ENCODE measurements at places on chromosomes 1 and 21.
A peak's percentile ranks its signal among the peaks of the same experiment; 100 is the strongest.

- peak; percentile 87 for DNase-seq
Measured at GRCh38 chr1:153687346-153688125, 9.0 kb downstream of the NPR1 start.

- DNase-seq = no peak
Measured at GRCh38 chr1:196661345-196661744, 9.5 kb downstream of the CFH start.

DNA sequence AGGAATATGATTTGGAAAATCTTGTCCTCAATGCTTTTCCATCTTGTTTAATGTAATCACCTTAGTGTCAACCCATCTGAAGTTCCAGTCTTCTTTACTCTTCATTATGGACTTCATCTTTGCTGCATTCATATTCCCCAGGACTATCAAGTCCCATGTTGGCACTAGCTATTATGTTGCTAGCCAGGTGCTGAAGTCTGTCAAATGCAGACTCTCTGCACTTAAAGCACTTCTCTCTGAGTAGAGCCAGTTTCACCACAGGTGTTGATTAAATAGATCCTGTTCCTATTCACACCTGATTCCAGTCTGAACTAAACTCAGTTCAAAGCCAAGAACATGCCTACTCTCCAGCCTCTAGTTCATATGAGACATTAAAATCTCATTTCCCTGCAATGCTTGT, 75.0 kb upstream of the PKN2 start:
- no peak for DNase-seq

DNA sequence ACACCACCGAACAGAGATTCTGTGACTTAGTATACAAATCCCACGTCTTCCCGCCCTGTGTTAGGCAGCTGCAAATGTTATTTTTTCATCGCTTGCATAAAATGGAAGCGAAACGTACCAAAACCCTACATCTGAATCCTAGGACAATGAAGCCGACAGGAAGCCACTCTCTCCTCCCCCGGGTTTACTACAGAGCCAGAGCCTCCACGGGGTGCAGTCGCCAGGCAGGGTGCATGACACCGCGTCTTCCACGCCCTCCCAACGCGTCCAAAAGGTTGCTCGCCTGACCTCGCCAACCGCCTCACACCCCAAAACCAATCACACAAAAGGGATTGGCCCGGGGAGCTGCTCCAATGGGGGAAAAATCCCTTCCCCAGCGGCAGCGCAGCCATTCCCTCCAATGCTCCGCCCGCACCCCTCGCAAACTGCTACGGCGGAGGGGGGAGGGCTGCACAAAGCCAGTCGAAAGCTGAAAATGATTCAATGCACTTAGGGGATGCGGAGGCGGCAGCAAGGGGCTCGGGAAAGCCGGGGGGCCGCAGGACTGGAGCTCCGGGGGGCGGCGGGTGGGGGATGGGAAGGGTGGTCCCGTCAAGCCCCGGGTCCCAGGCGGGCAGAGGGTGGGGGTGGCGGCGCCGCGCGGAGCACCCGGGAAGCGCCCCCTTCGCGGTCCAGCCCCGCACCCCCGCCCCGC, 701 bp downstream of the CEP170 start:
- peak; percentile 86 for DNase-seq

DNA sequence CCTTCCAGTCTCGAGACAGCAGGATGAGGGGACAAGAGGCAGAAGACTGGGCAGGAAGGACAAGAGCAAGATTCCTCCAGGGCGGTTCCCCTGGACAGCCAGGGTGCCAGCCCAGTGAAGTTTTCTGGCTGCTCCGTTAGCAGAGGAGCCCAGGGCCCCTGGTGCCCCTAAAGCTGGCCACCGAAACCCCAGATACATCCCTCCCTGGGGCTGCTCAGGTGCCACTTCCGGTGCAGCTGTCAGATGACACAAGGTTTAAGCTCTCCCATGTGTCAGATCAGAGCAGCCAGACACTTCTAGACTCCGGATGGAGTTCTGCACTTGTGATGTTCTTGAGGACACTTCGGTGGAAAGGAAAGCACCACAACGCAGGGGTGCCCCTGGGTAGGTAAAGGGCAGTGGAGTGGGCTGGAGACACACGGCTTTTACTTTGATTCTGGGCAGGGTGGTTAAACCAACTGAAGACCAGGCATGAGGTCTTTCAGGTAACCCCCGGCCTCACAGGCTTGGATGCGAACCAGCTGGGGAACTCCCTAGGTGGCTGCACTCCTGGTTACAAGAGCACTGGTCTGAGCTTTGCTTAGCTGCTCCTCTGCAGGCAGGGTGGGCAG, 85.7 kb downstream of the ITPKB start:
- no peak for DNase-seq
